ENCODE measurements at places on chromosomes 2 and 18.

DNA sequence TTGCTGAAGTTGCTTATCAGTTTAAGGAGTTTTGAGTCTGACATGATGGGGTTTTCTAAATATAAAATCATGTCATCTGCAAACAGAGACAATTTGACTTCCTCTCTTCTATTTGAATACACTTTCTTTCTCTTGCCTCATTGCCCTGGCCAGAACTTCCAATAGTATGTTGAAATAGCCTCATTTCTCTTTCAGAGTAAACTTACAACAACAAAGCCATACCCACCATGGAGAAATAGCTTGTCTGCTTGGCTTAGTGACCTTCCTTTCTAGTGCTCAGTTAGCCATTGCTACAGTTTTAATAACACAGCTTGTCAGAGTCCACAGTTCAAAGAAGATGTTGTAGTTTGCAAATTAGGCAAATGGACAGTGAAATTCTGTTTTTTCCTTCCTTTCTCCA lies 228.0 kb downstream of the ETAA1 start:
- no peak for DNase-seq

GRCh38 chr2:221571025-221571550 lies 1.0 kb downstream of the EPHA4 start:
- DNase-seq = no peak

GRCh38 chr2:231900972-231901371 lies 25.2 kb downstream of the NPPC start:
- no peak for DNase-seq

- no peak for DNase-seq
Observed at GRCh38 chr2:134232868-134233727, 20.8 kb upstream of the MGAT5 start.

DNA sequence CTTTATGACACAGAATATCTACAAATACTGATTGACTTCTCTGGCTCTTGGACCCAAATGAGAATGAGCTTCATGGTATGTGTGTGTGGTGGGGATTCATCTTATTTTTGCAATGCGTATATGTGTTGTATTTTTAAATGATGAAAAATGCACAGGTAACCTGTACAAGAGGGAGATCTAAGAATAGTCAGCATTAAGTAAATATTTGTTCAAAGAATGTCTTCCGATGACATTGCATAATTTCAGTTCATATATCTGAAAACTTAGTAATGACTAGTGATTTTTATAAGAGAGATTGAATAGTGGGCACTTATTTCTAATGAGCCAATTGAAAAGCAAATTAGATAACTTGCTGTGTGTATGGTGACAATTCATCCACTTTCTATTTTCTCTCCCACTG lies 66.4 kb downstream of the EML6 start:
- DNase-seq = no peak

DNA sequence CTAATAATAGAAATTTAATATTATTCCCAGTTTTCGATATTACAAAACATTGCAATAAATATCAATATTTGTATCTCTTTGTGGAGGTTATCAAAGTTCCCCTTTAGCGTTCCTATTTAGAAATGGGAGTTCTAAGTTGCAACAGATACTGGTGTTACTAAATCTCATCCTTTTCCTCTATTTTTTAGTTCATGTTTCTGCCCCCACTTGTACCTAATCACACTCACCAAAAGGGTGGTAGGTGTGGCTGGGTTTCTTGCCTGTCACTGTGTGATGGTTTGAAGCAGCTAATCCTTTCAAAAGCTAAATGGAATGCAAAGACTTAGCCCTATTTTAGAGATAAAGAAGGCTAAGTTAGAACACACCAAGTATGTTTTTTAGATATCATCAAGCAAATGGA lies 997.9 kb downstream of the TSN start:
- no peak for DNase-seq
